ENCODE measurements at places on chromosomes 7 and 10.

DNA sequence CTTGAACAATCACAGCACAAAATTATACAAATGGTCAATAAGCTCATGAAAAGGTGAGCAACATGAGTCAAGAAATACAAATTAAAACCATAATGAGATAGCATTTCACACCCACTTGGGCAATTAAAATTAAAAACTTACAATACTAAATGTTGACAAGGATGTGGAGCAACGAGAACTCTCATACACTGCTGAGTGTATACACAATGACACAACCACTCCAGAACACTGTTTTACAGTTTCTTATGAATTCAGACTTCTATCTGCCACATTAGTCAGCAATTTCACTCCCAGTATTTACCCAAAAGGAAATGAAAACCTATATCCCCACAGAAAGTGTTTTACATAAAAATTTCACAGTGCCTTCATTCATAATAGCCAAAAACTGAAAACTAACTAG is 31.1 kb downstream of the GDI2 start:
- DNase-seq = no peak

GRCh38 chr10:92830478-92831389 is 17.6 kb upstream of the EXOC6 start:
- DNase-seq = no peak

DNA sequence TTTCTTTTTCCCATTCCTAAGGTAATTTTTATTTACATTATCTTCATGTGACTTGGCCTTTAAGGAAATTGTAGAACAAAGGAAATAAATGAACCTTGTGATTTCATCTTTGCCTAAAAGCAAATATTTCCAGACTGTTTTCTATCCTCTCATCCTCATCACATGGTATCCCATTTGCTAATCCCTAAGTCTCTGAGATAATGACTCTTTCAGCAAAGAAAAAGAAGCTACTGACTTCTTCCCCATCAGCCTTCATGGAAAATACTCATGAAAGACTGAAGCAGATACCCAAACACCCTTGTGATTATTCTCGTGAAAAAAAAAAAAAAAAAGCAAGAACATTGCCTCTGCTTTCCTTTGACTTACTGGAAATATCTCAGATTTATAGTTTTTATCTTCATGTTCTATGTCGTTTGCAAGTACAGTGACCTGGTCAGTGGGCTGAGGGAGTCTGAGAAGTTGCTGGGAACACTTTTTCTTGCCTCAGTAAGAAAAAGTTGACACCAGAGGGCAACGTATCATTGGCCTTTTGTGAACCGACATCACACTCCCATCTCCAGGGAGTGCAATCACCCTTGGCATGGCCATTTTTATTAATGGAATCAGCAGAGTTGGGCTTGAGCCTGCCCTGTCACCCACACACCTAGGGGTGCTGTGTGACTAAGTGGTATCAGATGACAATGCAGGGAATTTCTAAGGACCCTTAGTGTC is 246.0 kb upstream of the KMT2E start:
- DNase-seq = no peak

- no peak for DNase-seq
Observed at GRCh38 chr10:89398003-89398749, 5.8 kb downstream of the IFIT1 start.

DNA sequence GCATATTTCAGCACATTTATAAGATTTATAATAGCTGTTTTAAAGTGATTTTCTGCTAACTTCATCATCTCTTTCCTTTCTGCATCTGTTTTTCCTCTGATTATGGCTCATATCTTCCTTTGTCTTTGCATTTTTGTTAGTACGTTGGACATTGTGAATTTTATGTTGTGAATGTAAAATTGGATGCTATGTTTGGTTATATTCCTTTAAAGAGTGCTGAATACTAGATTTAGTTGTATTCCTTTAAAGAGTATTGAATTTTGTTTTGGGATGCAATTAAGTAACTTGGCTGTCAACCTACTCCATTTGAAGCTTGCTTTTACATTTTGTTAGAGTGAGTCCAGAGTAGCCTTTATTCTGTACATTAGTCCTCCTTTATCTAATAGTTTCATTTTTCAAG is 81.2 kb downstream of the ZNF777 start:
- no peak for DNase-seq

DNA sequence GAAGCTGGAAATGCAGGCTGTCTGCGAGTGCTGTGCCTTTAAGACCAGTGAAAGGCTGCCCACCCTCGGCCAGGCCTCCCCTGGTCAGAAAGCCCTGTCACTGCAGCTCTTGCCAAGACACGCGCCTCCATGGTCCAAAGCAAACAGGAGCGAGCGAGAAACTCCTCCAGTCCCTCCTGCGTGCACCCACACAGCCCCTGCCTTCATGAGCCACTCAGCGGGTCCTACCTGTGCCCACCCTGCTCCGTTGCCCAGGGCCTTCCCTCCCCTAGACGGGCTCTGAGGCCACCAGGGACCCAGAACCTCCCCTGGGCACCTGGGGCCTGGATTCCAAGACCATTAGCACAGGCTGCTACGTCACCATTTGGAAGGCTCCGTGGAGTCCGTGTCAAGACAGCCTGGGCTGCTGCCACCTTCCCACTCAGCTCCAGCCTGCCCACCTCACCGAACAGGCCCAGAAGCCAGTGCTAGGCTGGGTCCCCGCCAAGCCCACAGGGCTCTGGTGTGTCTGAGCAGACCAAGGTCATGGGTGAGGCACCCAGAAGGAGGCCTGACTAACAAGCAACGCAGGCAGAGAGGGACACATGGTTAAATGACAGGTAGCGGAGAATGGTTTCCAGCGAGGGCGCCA is 144.5 kb downstream of the NEURL1 start:
- no peak for DNase-seq

All from nephron progenitor cell (in vitro differentiated cells).